ENCODE measurements at places on chromosomes 2 and 18.
A peak's percentile ranks its signal among the peaks of the same experiment; 100 is the strongest.

- DNase-seq = no peak
These were observed 11.5 kb upstream of the CELF4 start for GRCh38 chr18:37577051-37577611.

DNA sequence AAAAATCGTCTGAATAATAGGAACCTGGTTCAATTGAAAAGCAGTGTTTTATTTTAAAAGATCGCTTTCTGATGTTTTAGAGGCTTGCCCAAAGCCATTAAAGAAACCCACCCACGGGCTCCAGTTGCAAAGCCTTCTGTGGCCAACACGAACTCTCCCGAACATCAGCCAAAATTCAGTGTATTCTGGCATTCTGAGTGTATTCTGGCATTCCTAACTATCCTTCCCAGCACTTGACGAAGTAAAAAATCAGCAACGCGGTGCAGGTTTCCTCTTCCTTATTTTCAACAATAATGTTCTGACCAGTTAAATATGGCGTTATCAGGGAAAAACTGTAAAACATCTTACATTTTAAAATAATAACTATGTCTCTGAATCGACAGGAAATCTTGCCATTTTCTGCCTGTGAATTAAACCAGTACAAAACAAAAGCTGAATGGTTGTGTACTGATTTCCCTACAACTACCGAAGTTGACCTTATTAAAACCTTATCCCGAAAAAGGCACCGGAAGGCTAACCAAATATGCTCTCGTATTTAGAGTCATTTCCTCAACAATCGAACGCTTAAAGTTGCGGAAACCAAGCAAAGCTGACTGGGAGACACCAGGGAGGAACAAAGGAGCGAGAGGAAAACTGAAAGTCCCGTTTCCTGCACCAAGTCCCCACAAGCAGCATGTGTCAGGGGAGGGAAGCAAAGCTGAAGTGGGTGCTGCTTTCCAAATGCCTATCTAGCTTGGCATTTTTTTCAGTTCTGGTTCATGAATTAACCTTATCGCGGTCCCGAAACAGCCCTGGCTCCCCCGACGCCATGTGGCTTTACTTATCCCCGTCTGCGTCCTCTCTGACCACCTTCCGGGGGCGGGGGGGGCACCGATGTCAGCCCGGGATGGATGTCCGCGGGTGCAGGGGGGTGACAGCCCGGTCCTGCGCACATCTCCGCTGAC is 44.3 kb downstream of the ZNF516 start:
- no peak for DNase-seq

DNA sequence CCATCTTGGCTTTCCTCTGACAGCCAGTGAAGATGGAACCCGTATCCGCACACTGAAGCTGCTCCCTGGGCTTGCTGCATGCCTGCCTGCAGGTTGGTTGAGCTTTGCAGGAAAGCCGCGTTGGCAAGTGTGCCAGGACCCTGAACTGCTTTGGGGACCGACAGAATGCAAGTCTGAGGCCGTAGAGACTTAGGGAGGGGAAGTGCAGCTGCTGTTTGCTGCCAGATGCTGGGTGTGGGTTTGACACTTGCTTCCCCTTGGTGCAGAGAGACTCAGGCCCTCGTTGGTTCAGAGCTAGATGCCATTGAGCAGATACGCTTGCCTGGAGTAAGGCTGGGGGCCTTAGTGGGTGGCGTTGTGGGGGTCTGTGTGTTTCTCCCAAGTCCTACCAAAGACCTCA is 13.1 kb upstream of the PHLPP1 start:
- no peak for DNase-seq

- DNase-seq = no peak
These were observed 37.7 kb upstream of the MAT2A start for GRCh38 chr2:85501248-85501647.

GRCh38 chr2:33579227-33579626 is 19.9 kb downstream of the FAM98A start:
- no peak for DNase-seq

GRCh38 chr2:229714080-229714735 is at the start of gene DNER:
TSS of gene DNER (minus strand) at chr2:229714555. CDS start at chr2:229714423, 132 bp downstream.
- DNase-seq = no peak

GRCh38 chr18:56973487-56973886 is 173.4 kb upstream of the BOD1L2 start:
- no peak for DNase-seq

- no peak for DNase-seq
These were observed 636.3 kb upstream of the ZEB2 start for GRCh38 chr2:145156199-145156598.

DNA sequence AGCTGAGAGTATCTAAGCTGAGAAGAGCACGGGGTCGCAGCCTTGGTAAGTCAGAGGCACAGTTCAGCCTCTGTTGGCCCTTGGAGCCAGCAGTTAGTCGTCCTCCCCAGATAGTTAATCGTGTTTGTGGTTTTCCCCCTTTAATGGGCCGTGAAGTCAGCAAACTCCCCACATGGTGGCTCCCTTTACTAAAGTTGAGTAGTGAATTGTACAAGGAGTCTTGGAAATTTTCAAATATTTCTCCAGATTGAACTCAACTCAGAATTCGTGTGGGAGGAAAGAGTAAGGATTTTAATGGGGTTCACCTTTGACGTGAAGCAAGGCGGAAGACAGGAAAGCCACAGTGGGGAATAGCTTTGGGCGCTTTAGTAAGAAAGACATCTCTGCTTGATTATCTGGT is 2.4 kb upstream of the ADCYAP1 start:
- no peak for DNase-seq

DNA sequence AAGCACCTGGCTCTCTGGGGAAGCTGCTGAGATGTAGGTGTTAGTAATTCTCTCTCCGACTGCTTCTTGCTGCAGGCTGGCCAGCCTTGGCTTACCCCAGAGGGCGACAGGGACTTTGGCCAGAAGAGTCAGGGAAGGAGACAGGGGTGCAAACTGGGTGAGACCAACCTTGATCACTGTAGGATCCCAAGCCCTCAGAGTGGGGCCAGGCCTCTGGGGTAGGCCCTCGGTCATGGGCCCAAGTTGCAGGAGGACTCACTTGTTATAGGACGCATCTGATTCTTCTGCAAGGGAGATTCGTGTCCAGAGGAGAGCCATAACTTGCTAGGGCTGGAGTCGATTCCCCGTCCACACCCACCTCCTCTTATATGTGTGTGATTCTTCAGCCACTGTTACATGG is 111.7 kb upstream of the SIX3 start:
- no peak for DNase-seq

DNA sequence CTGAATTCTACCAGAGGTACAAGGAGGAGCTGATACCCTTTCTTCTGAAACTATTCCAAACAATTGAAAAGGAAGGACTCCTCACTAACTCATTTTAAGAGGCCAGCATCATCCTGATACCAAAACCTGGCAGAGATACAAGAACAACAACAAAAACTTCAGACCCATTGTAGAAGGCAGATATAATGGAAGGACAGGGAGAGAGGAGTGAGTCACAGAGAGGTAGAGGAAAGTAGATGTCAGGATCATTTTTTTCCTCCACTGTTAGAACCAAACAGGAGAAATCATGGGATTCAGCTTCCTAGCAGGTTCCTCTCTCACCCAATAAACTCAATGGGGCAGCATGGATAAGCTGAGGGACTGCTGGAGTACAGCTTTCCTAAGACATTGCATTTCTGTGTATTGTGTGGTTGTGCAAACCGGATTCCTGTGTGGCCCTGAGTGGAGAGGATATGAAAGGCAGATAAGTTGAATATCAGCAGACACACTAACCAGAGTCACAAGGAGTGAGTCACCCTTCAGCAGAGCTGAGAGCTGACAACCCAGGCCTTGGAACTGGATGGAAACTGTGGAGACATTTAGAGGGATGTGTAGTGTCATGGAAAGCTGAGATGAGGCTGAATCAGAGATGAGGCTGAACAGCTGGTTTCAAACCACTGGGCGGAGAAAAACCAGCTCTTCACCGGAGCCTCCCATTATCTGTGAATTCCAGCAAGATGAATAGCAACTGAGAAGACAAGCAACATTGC is 60.9 kb upstream of the MMADHC start:
- DNase-seq = peak; percentile 97

- no peak for DNase-seq
These were observed 30.8 kb upstream of the CCL20 start for GRCh38 chr2:227782804-227783203.

GRCh38 chr2:231968820-231969219 is 7.3 kb downstream of the DIS3L2 start:
- no peak for DNase-seq

DNA sequence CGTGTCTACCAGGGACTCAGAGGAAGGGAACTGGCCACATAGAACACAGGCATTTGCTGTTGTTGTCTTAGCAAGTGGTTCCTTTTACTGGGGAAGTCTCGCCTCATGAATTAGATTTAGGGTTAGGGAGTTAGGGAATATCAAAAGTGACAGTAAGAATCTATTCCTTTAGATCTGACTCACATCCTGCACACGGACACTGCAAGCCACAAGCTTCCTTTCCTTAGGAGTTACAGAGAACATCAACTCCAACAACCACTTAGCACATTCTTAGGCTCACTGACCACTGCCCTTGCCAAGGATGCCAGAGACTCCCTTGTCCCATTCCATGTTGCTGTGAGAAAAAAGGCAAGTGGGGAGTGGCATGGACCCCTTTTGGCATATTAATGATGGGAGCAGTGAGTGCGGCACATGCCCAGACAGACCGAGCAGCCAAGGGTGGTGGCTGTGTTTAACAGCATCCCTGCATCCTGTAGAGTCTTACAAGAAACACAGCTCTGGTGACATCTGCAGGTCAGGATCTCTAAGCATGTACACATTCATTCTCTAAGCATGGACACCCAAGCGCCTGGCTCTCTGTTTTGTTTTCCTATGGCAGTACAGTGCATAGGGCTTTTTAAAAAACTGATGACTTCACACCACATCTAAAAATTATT is 745.6 kb upstream of the RAB6C start:
- no peak for DNase-seq

DNA sequence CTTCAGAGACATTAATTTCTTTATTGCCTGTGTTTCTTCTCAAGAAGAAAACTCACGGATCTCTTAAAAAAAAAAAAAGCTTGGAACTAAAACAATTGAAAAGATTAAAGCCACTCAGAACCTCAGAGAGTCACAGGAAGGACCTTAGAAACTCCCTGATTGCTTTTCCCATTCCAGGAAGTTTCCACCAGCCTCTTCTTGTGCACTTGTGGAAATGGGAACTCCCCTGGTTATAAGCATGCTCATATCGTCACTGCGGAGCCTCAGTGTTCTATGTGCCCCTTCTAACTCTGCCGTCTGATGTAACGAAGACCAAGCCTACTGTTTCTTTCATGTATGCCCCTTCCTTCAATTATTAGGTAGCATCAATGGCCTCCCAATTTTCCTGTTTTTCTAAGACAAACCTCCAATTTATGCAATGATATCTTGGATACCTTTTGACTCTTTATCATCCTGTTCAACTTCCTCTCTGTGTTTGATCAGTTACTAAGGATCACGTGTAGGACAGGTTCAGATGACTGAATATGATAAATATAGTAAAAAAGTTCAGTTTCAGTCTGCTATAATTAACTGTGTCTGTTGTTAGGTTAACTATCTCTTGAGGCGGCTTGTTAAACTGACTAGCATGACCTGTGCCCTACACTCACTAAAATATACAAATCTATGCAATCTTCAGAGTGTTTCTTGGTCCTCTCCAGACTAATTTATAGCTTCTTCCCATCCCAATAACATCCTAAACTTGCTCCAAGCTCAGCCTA is 593.7 kb upstream of the CHAC2 start:
- DNase-seq = no peak

GRCh38 chr2:158724803-158725381 is 70.2 kb upstream of the DAPL1 start:
- no peak for DNase-seq

GRCh38 chr2:96195410-96196066 is 13.1 kb downstream of the STARD7 start:
- DNase-seq = no peak

- DNase-seq = no peak
These were observed 13.6 kb downstream of the ASAP2 start for GRCh38 chr2:9220201-9220600.

DNA sequence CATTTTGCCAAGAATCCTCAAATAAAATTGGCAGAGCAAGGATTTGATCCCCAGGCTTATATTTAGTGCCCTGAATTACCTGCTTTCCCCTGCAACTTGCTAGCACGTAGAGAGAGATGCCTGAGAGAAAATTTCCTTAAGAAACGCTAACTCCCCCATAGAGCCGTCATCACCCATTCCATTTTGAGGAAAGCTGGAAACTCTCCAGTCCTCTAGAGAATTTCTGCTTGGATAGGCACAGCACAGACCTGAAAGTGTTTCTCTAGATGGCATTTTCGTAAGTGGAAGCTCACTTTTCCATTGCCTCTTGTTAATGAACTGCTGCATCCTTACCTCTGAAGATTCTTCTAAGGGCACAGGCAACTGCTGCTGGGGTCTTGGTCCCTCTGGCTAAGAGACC is 277.8 kb upstream of the SIX2 start:
- no peak for DNase-seq

GRCh38 chr2:120768112-120769048 is 32.7 kb downstream of the GLI2 start:
- no peak for DNase-seq

- peak; percentile 24 for DNase-seq
These were observed 41.8 kb downstream of the TIMM21 start for GRCh38 chr18:74190086-74190485.

DNA sequence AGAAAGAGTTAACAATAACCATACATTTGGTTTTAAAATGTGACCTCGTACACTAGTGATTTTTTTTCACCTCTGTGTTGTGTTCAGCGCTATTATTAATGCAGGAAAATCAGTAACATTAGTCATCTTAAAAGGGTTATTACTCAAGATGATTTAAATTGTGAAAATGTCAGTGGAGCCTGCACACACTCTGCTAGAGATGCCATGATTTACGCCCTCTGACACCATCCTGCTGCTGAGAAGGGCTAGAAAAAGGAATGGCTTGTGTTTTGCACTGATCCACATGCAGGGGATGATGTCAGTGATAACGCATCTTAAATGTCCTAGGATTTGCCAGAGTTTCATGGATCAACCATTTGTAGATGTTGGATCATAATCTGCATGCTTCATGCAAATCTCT is 121.3 kb upstream of the BOD1L2 start:
- peak; percentile 56 for DNase-seq

DNA sequence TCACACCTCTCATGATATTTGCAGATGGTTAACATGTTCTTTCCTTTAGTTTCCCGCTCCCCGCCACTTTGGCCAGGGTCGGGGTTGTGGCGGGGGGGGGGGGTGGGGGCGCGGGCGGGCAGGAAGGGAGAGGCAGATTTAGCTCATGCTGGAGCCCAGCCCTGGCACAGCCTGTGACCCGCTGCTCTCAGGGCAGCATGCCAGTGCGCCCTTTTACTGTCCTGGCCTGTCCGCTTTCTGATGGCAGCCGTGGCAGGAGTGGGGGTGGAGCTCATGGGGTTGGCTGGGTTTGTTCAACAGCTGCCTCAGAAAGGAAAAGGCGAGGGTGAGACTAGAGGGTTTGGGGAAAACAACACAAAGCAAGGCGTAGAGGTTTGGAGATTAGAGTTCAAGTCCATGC is 56.1 kb downstream of the TNP1 start:
- no peak for DNase-seq
